ENCODE measurements at places on chromosomes 16 and 17. TPM values are rescaled to one million over a fixed set of nuclear protein-coding genes. Genes with fewer than 3 reads are reported as not detected.

Gene KRT31
- not detected for total RNA-seq

DNA sequence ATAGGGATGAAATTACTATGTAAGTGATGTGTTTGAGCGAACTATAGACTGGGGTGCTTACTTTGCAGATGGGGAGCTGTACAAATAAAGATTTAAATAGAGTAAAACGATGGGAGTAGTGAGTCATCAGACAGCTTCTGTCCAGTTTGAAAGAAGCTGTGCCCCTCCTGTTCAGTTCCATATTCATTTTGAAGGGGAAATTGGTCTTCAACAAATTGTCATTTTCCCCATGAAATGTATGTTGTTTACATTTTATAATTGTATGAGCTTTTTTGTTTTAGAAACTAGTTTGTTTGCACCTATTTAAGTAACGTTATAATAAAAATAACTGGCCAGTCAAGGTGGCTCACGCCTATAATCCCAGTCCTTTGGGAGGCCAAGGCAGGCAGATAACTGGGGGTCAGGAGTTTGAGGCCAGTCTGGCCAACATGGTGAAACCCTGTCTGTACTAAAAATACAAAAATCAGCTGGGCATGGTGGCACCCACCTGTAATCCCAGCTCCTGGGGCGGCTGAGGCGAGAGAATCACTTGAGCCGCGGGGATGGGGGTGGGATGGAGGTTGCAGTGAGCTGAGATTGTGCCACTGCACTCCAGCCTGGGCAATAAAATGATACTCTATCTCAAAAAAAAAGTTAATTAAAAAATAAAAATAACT is 20.2 kb downstream of the SEC14L1 start:
- DNase-seq: no peak
- H3K27me3 ChIP-seq: no peaks in the 10 kb centered on the region
- peak overlapping the region; percentile 47 for H3K27ac ChIP-seq
- H3K4me1 ChIP-seq: peaks cover 45% of the 10 kb centered on the region
- H3K4me3 ChIP-seq: no peak overlapping the region

Gene NTN1
- 3.3 TPM for total RNA-seq

- no peaks in the 10 kb centered on the region for H3K27me3 ChIP-seq
- H3K36me3 ChIP-seq: no peaks in the 10 kb centered on the region
- no peak overlapping the region for H3K27ac ChIP-seq
- no peak for DNase-seq
These were observed 123.9 kb downstream of the XYLT1 start for GRCh38 chr16:17346621-17347569.

Gene KRTAP9-8
- not detected for total RNA-seq

Gene RAMP2
- total RNA-seq: 4.4 TPM

GRCh38 chr16:71564335-71564967 is 12.4 kb downstream of the TAT start:
- no peaks in the 10 kb centered on the region for H3K27me3 ChIP-seq
- H3K36me3 ChIP-seq: peaks cover 14% of the 10 kb centered on the region
- no peak for DNase-seq
- peaks cover 16% of the 10 kb centered on the region for H3K4me1 ChIP-seq

DNA sequence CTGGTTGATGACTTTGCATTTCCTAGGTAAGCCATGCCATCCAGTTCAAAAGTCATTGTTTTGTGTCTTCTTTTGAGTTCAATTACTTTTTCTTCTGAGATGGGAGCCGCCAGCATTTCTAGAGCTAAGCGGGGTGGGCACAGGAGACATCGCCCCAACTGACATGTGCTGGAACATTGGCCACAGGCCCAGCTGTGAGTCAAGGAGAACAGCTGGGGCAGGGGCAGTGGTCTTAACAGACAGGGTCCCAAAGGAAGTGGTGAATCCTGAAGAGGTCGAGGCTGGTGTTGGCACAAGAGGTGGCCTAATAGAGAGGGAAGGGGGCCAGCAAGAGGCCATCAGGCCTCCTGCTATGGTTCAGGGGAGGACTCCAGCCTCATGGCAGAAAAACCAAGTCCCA is 17.1 kb downstream of the RAB11FIP4 start:
- H3K36me3 ChIP-seq: no peaks in the 10 kb centered on the region
- H3K4me1 ChIP-seq: no peaks in the 10 kb centered on the region
- no peak for DNase-seq
- H3K27ac ChIP-seq: peak overlapping the region; percentile 26

DNA sequence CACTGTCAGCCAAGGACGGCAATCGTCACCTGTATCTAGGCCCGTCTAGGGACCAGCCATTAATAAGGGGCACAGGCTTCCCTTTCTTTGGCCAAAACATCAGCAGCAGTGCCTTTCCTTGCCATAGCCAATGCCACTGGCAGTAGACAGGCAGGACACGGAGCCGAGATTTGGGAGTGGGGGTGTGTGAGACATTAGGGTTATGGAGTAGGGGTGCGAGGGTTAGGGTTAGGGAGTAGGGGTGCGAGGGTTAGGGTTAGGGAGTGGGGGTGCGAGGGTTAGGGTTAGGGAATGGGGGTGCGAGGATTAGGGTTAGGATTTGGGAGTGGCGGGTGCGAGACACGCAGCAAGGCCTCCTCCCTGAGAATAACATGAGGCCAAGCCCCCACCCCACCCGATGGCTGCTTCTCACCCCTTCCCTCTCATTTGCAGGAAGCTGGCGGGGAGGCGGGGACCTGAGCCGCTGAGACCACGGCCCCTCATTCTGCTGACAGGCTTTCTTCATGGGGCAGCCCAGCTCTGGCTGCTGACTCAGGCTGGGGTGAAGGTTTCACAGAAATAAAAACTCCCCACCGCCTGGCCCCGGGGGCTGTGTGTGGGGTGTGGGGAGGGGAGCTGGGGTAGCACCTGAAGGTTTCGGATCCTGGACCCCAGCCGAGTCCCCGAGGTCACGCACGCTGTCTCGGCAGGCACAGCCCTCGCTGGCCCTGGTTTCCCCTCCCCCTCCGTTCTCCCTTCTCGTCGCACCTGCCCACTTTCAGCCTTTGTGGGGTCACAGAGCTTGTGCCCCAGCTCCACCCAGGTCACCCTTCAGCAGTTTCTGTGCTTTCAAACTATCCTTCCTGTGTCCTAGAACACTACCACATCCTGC is 93.8 kb downstream of the PGS1 start:
- H3K4me3 ChIP-seq: no peak overlapping the region
- H3K27me3 ChIP-seq: peaks cover 2% of the 10 kb centered on the region
- peaks cover 23% of the 10 kb centered on the region for H3K4me1 ChIP-seq
- DNase-seq: no peak
- H3K27ac ChIP-seq: no peak overlapping the region

- H3K27me3 ChIP-seq: no peaks in the 10 kb centered on the region
- H3K4me1 ChIP-seq: peaks cover 24% of the 10 kb centered on the region
- DNase-seq: no peak
- H3K27ac ChIP-seq: peak overlapping the region; percentile 94
These were observed 20.9 kb downstream of the METRNL start for GRCh38 chr17:83100220-83100852.

DNA sequence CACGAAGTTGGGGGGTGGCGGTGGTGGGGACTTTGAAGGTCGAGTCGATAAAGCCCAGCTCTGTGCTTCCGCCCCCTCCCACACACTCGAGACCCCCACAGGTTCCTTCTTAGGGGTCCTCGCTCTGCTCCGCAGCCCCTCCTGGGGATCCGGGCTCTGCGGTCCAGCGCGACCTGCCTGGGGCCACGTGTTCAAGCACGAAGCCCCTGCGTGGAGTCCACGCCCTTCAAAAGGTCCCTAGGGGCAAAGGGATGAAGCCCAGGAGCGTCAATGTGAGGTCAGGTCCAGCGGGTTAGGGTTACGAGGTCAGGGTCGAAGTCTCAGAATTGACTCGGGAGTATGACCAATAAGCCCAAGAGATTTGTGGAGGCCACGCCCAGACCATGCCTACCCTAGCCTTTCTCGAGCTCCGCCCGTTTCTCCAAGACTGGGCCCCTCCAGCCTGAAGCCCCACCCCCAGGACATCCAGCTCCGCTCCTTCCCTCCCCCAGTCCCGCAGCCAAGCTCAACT is 786 bp upstream of the CACNA1G start:
- H3K36me3 ChIP-seq: no peaks in the 10 kb centered on the region
- H3K27ac ChIP-seq: no peak overlapping the region
- H3K27me3 ChIP-seq: peaks cover 68% of the 10 kb centered on the region
- H3K4me1 ChIP-seq: peaks cover 5% of the 10 kb centered on the region
- H3K4me3 ChIP-seq: peak overlapping the region; percentile 56
- DNase-seq: no peak

Gene TMC5
- total RNA-seq: 9.9 TPM

GRCh38 chr16:77383606-77384187 is 51.1 kb downstream of the ADAMTS18 start:
- H3K4me1 ChIP-seq: peaks cover 6% of the 10 kb centered on the region
- no peaks in the 10 kb centered on the region for H3K27me3 ChIP-seq
- no peaks in the 10 kb centered on the region for H3K36me3 ChIP-seq
- H3K27ac ChIP-seq: no peak overlapping the region
- no peak overlapping the region for H3K4me3 ChIP-seq

Gene OR1A1
- not detected for total RNA-seq

Gene KRTAP9-4
- total RNA-seq: not detected

DNA sequence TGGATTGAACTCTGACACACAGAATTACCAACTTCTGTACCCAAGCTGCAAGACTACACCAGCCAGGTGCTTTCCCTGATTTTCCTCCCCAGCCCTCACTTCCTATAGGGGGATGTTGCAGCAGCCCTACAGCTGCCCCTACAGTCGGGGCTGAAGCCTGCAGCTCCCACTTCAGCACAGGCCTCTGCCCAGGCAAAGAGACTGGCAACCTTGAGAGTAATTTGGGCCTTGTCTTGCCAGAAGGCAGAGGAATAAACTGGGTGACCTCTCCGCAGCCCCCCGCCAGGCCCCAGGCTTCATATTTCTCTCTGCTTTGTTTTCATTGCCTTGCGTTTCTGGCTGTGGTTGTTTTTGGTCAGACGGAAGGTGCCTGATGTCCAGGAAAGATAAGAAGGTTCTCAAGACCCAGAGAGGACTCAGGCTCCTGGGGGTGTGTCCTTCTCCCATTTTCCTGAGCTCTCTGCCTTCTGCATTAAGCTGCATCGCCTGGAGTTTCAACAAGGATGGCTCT is 32.0 kb downstream of the SLC6A4 start:
- H3K27ac ChIP-seq: no peak overlapping the region
- no peaks in the 10 kb centered on the region for H3K36me3 ChIP-seq
- no peak overlapping the region for H3K4me3 ChIP-seq

GRCh38 chr17:79023886-79024771 is at the start of gene C1QTNF1:
Gene C1QTNF1, plus strand, starts transcription at chr17:79024169. Its CDS starts 19,800 bp downstream, at chr17:79043969.
- no peak within 1 kb of the TSS for H3K27ac ChIP-seq
- peak; percentile 56 for DNase-seq
- H3K27me3 ChIP-seq: peaks cover 71% of the 10 kb centered on the region
- H3K4me1 ChIP-seq: peaks cover 21% of the 10 kb centered on the region

GRCh38 chr17:29590411-29591145 is 1.1 kb upstream of the GIT1 start:
- H3K36me3 ChIP-seq: no peaks in the 10 kb centered on the region
- no peaks in the 10 kb centered on the region for H3K27me3 ChIP-seq
- H3K27ac ChIP-seq: peak overlapping the region; percentile 95
- peak overlapping the region; percentile 75 for H3K4me3 ChIP-seq
- H3K4me1 ChIP-seq: peaks cover 22% of the 10 kb centered on the region

Gene CACNA1G
- 0.36 TPM for total RNA-seq

DNA sequence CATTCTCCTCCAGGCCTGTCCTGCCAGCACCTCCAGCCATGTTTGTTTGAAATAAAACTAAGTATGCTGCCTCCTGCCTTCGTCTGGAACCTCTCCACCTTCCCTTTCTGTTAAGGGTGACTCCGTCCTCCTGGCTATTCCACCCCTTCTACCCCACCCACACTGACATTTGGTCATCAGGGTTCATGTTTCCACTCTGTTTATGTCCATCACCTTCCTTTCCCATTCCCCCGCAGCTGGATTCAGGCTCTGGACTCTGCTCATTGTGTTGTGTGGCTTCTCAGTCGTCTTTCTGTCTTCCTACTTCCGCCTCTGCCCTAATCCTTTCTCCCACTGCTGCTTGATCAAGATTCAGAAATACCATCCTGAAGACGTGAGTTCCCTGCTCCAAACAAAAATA is 28.6 kb downstream of the EPN2 start:
- DNase-seq: no peak
- H3K27me3 ChIP-seq: no peaks in the 10 kb centered on the region
- peak overlapping the region; percentile 7 for H3K27ac ChIP-seq
- peaks cover 5% of the 10 kb centered on the region for H3K36me3 ChIP-seq
- peaks cover 20% of the 10 kb centered on the region for H3K4me1 ChIP-seq

Gene ASGR2
- 3.0 TPM for total RNA-seq

Gene C16orf54
- 0.17 TPM for total RNA-seq

- H3K4me3 ChIP-seq: no peak overlapping the region
- H3K27me3 ChIP-seq: peaks cover 2% of the 10 kb centered on the region
- H3K4me1 ChIP-seq: peaks cover 11% of the 10 kb centered on the region
- H3K27ac ChIP-seq: peak overlapping the region; percentile 62
- DNase-seq: no peak
- H3K36me3 ChIP-seq: no peaks in the 10 kb centered on the region
These were observed 4.8 kb downstream of the IL4R start for GRCh38 chr16:27318392-27319256.

Measured in progenitor cell of endocrine pancreas (in vitro differentiated cells).